ENCODE measurements at places on chromosomes 13 and 19. TPM values are rescaled to one million over a fixed set of nuclear protein-coding genes. Genes with fewer than 3 reads are reported as not detected.
A peak's percentile ranks its signal among the peaks of the same experiment; 100 is the strongest.

GRCh38 chr19:41420101-41420880, 6.9 kb downstream of the B3GNT8 start:
- H3K4me1 ChIP-seq = peaks cover 17% of the 10 kb centered on the region
- H3K27me3 ChIP-seq = no peaks in the 10 kb centered on the region
- DNase-seq = no peak

DNA sequence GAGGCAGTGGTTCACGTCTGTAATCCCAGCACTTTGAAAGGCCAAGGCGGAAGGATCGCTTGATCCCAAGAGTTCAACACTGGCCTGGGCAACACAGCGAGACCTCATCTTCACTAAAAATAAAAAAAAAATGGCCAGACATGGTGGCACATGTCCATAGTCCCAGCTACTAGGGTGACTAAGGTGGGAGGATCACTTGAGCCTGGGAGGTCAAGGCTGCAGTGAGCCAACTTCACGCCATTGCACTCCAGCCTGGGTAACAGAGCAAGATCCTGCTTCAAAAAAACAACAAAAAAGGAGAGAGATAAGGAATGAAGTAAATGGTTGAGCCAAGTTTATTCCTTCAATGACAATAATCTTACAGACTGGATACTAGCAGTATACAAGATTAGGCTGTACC, 21.3 kb downstream of the TBC1D4 start:
- DNase-seq = no peak
- H3K4me1 ChIP-seq = no peaks in the 10 kb centered on the region
- no peak overlapping the region for H3K4me3 ChIP-seq
- H3K27me3 ChIP-seq = no peaks in the 10 kb centered on the region
- no peaks in the 10 kb centered on the region for H3K36me3 ChIP-seq

DNA sequence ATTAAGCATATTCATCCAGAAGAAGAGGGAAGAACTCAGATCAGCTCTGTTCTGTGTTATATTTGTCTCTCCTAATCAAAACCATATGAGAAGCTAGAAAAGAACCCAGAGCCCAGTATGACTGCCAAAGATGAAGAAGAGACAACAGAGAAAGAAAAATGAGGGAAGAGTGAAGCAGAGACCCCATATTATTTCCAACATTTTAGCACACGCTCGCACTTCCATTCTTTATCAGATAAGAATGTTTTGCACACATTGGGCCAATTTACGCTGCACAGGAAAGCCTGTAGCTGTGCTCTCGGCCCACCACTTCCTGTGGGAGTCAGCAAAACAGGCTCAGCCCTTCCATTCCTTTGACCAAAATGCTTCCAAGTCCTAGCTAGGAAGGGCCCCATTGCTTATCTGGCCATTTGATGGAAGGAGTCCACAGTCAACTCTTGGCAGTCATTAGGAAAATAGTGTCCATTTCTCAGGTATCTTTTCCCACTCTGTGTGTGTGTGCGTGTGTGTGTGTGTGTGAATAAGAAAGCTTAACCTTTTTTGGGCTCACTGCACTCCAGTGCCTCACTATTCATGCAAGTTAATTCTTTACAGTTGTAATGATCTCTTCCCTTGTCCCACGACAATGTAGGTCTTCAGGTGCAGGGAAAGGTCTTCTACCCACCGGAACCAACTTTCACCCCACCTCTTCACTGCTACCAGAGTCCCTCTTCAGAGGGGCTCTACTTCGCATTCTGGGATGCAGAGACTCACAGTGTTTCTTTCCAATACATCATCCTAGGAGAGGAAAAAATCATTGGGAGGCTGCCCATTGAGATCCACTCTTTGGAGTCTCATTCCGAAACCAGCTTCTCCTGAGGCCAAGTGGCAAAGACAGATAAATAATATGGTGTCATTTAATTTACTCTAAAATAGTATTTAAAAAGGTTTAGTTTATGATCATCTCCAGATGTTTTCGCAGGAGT, 237.5 kb downstream of the COG6 start:
- H3K4me1 ChIP-seq = peaks cover 72% of the 10 kb centered on the region
- no peak for DNase-seq
- H3K27me3 ChIP-seq = no peaks in the 10 kb centered on the region

DNA sequence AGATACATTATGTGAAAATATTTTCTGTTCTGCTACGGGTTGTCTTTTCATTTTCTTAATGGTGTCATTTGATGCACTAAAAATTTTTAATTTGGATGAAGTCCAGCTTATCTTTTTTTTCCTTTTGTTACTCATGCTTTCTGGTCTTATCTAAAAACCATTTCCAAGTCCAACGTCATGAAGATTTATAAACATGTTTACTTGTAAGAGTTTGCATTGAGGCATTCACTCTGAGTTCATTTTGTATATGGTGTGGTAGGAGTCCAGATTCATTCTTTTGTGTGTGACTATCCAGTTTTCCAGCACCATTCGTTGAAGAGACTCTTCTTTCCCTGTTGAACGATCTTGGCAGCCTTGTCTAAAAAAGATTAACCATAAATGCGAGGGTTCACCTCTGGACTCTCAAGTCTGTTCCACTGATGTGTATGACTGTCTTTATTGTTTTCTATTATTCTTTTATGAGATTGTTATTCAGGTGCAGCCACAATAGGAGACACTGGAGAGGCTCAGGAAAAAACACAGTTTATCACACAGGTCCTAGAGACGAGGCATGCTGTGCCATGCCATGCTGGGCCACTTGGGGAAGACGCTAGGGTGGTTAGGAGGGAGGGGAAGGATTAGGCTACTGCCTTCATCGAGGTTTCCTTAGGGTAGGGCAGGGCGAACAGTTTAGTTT, 35.0 kb downstream of the NAA16 start:
- no peak overlapping the region for H3K27ac ChIP-seq
- peaks cover 4% of the 10 kb centered on the region for H3K4me1 ChIP-seq
- H3K4me3 ChIP-seq = no peak overlapping the region
- H3K27me3 ChIP-seq = no peaks in the 10 kb centered on the region
- H3K36me3 ChIP-seq = peaks cover 8% of the 10 kb centered on the region

DNA sequence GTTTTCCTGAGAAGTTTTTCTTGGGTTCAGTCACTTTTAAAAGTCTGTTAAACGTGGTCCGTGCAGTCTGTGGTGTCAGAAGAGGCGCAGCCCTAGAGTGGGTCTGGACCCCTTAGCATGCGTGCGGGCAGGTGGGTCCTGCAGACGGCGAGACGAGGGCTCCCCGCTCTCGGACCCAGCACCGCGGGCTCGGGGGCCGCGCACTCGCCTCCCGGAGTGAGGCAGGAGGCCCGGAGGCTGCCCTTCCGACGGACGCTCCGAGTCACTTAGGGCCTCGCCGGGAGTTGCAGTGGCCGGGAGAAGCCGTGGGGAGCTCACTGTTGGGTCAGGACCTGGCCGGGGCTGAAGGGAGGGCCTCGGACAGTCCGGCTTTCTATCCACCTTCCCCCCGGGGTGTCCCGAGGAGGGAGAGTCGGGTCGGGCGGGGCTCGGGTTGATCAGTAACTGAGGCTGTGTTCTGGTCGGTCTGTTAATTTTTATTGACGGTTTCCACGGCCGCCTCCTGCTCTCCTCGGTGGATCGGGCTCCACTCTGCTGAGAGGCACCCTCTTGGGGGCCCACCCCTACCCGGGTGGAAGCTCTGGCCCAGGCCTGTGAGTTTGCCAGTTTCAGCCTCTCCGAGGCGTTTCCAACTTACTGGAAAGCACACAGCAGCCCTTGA, 1.3 kb downstream of the PTBP1 start:
- no peak for DNase-seq
- peak overlapping the region; percentile 90 for H3K4me3 ChIP-seq
- H3K27me3 ChIP-seq = no peaks in the 10 kb centered on the region
- H3K36me3 ChIP-seq = no peaks in the 10 kb centered on the region
- H3K4me1 ChIP-seq = peaks cover 71% of the 10 kb centered on the region

MEGF8 gene
- 46.2 TPM for total RNA-seq

DNA sequence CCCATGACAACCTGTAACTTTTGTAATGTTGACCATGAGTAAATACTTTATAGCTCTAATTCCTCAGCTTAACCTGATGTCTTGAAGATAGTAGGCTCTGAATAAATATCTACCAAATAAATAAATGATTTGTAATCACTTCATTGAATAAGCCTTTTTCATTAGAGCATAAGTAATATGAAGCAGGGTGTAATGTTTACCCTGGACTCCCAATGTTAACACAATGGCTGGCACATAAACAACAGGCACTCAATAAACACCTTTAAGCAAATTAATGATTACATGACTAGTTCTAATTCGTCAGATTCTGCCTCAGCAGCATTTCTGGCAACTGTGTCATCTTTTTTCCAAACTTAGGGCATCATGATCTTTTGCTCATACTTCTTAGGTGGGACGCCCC, 396.3 kb downstream of the LIG4 start:
- no peak overlapping the region for H3K4me3 ChIP-seq
- no peaks in the 10 kb centered on the region for H3K4me1 ChIP-seq
- DNase-seq = no peak
- H3K27ac ChIP-seq = no peak overlapping the region

ZNF132 gene
- total RNA-seq = 4.7 TPM

DNA sequence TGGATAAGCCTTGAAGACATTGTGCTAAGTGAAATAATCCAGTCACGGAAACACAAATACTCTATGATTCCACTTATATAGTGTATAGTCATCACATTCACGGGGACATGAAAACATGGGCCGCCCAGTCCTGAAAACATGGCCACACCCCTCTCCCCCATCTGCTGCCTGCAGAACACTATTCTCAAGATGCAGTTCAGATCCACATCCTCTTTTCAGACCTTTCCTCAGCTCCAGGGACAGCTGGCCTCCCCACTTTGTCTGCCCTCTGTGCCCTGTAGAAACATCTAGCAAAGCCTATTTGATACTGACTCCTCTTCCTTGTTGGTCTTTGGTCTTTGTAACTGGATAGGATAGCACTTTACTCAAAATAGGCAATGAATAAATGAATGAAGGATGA, 8.3 kb downstream of the RFX2 start:
- H3K36me3 ChIP-seq = no peaks in the 10 kb centered on the region
- H3K4me1 ChIP-seq = peaks cover 100% of the 10 kb centered on the region
- no peak for DNase-seq
- H3K27ac ChIP-seq = peak overlapping the region; percentile 96

GRCh38 chr13:99961636-99962035, 9.9 kb downstream of the ZIC5 start:
- peaks cover 29% of the 10 kb centered on the region for H3K4me1 ChIP-seq
- no peaks in the 10 kb centered on the region for H3K36me3 ChIP-seq
- H3K4me3 ChIP-seq = no peak overlapping the region
- peaks cover 100% of the 10 kb centered on the region for H3K27me3 ChIP-seq
- DNase-seq = no peak
- no peak overlapping the region for H3K27ac ChIP-seq

GRCh38 chr13:30364876-30365275, 57.4 kb upstream of the UBE2L5 start:
- DNase-seq = no peak
- no peaks in the 10 kb centered on the region for H3K4me1 ChIP-seq
- no peak overlapping the region for H3K27ac ChIP-seq
- no peaks in the 10 kb centered on the region for H3K36me3 ChIP-seq

DNA sequence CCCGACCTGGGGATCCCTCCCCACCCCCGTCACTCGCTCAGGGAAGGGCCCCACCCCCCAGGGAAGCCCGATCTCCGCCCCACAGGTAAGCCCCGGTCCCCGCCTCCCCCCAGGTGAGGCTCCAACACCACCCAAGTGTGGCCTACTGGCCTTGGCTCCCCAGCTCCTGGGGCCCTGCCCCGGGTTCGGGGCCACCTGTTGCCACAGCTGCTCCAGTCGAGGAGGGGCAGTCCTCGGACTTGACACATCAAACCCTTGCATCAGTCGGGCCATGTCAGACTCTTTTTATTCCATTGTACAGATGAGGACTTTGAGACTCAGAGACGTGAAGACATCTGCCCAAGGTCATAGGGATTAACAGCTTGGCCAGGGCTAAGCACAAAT, 512 bp downstream of the CC2D1A start:
- no peaks in the 10 kb centered on the region for H3K27me3 ChIP-seq
- peaks cover 21% of the 10 kb centered on the region for H3K36me3 ChIP-seq
- H3K4me3 ChIP-seq = peak overlapping the region; percentile 94
- DNase-seq = no peak

GRCh38 chr13:93765062-93765461, 538.5 kb downstream of the GPC6 start:
- no peaks in the 10 kb centered on the region for H3K27me3 ChIP-seq
- no peak overlapping the region for H3K27ac ChIP-seq

GRCh38 chr19:10984166-10984735, 23.4 kb downstream of the SMARCA4 start:
- DNase-seq = no peak
- peaks cover 4% of the 10 kb centered on the region for H3K4me1 ChIP-seq
- no peak overlapping the region for H3K4me3 ChIP-seq
- H3K27me3 ChIP-seq = no peaks in the 10 kb centered on the region
- no peak overlapping the region for H3K27ac ChIP-seq

DNA sequence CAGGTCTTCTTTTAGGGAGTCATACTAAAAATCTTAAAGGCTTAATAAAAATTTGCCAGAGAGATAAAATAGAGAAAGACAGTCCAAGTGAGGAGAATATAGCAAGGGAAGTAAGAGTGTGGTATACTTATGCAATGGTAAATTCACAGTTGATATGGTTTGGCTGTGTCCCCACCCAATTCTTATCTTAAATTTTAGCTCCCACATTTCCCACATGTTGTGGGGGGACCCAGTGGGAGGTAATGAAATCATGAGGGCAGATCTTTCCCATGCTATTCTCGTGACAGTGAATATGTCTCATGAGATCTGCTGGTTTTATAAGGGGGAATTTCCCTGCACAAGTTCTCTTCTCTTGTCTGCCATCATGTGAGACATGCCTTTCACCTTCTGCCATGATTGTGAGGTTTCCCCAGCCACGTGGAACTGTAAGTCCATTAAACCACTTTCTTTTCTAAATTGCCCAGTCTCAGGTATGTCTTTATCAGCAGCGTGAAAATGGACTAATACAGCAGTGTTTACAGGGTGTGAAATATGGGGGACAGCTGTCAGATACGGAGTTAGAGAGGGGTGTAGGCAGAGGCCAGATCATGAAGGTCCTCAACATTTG, 115.4 kb downstream of the UGGT2 start:
- DNase-seq = no peak
- no peak overlapping the region for H3K4me3 ChIP-seq
- H3K4me1 ChIP-seq = no peaks in the 10 kb centered on the region
- no peaks in the 10 kb centered on the region for H3K27me3 ChIP-seq

DNA sequence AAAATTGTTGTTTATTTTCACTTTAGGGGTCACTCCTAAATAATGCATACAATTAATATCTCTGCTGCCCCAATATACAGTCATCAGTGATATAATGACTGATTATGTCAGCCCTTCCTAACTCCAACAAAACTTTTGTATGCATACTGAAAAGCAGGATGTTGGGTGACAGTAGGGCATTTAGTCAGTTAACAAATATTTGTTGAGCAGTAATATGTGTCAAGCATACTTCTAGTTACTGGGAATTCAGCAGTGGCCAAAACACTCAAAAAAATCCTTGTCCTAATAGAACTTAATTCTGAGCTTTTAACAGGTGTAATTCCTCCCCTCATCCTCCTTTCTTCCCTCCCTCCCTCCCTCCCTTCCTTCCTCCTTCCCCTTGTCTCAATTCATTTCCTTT, 560.7 kb upstream of the KLHL1 start:
- no peak for DNase-seq
- no peaks in the 10 kb centered on the region for H3K4me1 ChIP-seq
- H3K27ac ChIP-seq = no peak overlapping the region
- H3K27me3 ChIP-seq = no peaks in the 10 kb centered on the region
- no peak overlapping the region for H3K4me3 ChIP-seq

DACT3 gene
- total RNA-seq = 46.7 TPM

SH2D3A gene
- total RNA-seq = not detected

Measured in esophagus muscularis mucosa (tissue), 4 donors.